Amygdala (tissue), 56 donors: ENCODE measurements at places on chromosomes 6 and 20.
A peak's percentile ranks its signal among the peaks of the same experiment; 100 is the strongest.

DNA sequence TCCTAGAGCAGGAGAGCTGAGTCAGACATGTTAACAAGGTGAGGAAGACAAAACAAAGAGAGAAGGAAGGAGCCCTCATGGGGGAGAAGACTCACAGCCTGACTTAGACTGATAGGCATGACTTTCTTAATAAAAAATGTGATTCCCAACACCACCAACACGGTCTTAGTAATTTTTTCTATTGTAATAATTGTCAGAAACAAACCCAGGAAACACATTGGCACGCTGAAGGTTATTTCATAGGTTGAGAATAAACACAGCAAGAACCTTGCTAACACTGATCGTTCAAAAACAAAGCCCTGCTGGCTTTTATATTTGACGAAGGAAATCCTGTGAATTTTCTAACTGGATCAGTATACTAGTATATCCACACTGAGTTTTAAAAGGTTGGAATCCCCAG, 286.8 kb downstream of the HACE1 start:
- no peak for DNase-seq

DNA sequence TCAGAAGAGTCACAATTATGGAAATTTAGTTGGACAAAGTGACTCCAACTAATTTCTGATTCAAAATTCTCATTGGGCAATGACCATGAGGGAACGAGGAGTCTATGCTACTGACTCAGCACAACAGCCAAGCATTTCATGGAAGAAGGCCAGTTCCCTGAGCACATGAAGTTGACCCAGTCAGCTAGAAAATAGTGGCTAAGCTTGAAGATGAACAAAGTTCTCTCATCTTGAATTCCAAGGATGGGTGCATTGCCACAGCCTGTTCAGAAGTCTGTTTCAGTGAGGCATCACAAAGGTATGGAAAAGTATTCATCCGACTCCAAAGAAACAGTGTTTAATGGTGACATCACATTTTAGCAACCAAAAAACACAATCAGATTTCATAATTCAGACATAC, 676.9 kb downstream of the HACE1 start:
- DNase-seq, result no peak

- no peak for DNase-seq
These were observed 97.8 kb downstream of the BANF2 start for GRCh38 chr20:17797579-17797978.

DNA sequence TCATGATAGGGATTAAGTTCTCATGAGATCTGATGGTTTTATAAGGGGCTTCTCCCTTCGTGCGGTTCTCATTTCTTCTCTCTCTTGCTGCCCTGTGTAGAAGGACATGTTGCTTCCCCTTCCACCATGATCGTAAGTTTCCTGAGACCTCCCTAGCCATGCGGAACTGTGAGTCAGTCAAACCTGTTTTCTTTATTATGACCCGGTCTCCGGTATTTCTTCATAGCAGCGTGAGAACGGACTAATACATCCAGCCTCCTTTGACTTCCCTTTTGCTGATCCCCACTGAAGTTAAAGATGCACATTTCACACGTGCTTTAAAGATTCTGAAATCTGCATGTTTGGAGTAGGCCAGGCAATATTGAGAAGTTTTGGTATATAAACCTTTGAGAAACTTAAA, 543.1 kb downstream of the PRKN start:
- no peak for DNase-seq

DNA sequence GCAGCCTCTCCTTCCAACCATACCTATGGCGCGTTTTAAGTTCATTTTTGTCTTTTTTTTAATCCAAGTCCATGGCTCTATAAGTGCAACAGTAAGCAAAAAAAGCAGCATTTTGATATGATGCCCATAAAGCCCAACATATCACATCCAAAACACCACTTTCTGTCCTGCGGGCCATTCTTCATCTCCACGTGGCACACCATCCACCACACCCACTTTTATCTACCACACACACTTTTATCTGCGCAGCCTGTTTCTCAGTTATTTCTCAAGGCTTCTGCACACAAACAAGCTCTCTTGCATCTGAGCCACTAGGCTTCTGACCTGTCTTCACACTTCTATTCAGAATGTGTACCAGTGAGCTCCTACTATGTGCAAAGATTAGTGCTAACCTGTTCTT, 5.3 kb downstream of the GCLC start:
- DNase-seq, result no peak

GRCh38 chr6:46628498-46628897, 24.1 kb downstream of the CYP39A1 start:
- no peak for DNase-seq

- no peak for DNase-seq
These were observed 5.4 kb upstream of the POU3F2 start for GRCh38 chr6:98828941-98829411.

DNA sequence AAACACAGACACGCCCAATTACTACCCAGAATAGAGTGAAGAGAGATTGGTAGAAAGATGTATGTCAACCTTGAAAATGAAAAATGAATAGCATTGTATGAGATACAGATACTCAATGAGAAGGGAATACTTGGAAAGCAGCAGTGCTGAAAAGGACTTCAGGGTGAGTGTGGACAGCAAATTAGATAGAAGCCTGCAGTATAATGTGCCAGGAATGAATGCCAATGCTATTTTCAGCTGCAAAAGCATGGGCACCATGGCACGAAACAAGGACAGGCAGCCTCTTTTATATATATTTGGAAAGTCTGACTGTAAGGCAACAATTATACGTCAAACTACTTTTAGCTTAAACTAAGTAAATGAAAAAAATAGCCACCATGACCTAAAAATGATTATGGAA, 118.2 kb downstream of the PTCHD4 start:
- no peak for DNase-seq

- DNase-seq, result peak; percentile 54
These were observed at the start of gene CTSZ for GRCh38 chr20:59006864-59007664. CTSZ (minus strand) TSS chr20:59007254; CDS start chr20:59007128, 126 bp downstream.
